ENCODE measurements at places on chromosomes 12 and 14. TPM values are rescaled to one million over a fixed set of nuclear protein-coding genes. Genes with fewer than 3 reads are reported as not detected.

The OR6C2 gene
- total RNA-seq = not detected

The ITGA5 gene
- total RNA-seq = 184 TPM

The DIO2 gene
- total RNA-seq = 3.5 TPM

The MYH6 gene
- total RNA-seq = 0.02 TPM

The SNAPC1 gene
- 12.9 TPM for total RNA-seq

Measured in A549 treated with ZK216348 at 1 μM for 4 hours (cell line).